ENCODE measurements at places on chromosomes 7 and 10. TPM values are rescaled to one million over a fixed set of nuclear protein-coding genes. Genes with fewer than 3 reads are reported as not detected.

GRCh38 chr7:126716321-126716720, 536.4 kb downstream of the GRM8 start:
- H3K4me1 ChIP-seq = no peaks in the 10 kb centered on the region
- H3K4me3 ChIP-seq = no peak overlapping the region
- no peaks in the 10 kb centered on the region for H3K36me3 ChIP-seq
- DNase-seq = no peak
- H3K27me3 ChIP-seq = no peaks in the 10 kb centered on the region

DNA sequence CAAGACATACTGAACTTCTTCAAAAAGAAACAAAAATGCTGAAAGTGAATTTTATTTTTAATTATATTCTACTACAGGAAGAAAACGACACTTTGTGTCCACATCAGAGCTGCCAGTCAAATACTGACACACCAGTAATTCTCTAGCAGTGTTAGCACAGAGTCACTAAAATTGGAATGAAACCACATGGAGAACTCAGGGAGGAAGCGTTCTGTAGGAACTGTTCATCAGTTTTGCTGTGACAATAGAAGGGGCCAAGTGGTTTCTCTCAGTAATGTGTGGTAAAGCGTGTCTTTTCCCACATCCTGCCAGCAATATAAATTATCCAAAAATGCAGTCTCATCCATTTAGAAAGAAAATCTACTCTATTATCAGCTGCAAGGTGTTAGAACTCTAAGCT, 683.3 kb downstream of the GRM8 start:
- no peaks in the 10 kb centered on the region for H3K36me3 ChIP-seq
- no peak for DNase-seq
- H3K4me1 ChIP-seq = no peaks in the 10 kb centered on the region
- H3K4me3 ChIP-seq = no peak overlapping the region
- H3K27ac ChIP-seq = no peak overlapping the region
- no peaks in the 10 kb centered on the region for H3K27me3 ChIP-seq

DNA sequence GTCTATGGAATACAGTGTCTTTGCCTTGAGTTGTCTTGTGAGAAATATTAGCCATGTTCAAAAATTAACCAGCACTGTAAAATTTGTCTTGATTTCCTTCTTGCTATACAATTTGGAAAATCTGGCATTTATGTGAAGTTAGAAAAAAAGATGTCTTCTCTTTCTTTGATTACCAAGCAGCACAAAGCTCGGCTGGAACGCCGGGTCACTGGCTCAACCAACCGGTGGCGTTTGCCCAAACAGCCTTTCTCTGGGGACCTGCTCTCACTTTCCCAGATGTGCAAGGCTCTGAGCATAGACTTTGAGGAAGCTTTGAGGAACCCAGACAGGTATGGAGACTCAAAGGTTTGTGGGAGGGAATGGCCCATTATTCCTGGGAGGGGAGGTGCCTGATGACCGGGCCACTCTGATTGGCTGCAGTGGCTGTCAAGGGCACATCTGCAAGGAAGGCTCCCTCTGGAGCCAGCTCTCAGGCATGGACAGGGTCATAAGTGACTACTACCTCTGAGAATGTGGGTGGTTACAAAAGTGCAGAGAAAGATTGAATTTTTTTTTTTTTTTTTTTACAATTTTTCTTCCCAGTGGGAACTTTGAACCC, 5.6 kb downstream of the BTBD16 start:
- H3K27ac ChIP-seq = no peak overlapping the region
- H3K4me3 ChIP-seq = no peak overlapping the region
- DNase-seq = no peak
- H3K4me1 ChIP-seq = peaks cover 3% of the 10 kb centered on the region
- H3K36me3 ChIP-seq = no peaks in the 10 kb centered on the region
- no peaks in the 10 kb centered on the region for H3K27me3 ChIP-seq

DNA sequence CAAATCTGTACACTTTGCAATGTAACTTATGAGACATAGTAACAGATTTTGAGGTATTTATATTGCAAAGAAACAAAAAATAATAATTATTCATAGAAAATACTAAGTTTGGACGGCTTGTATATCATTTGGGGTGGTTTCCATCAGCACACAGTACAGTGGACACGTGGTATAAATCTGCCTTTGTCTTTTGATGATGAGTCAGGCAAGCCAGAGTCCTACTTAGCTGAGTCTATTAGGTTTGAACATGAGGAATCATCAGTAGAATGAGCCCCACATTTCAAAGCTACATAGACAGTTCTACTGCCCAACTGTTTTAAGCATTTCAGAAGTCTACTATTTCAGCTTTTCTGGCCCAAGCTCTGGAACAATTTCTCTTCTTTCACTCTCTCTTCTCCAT, 803.2 kb downstream of the PHTF2 start:
- H3K27ac ChIP-seq = no peak overlapping the region
- H3K27me3 ChIP-seq = no peaks in the 10 kb centered on the region

SFMBT2 gene
- polyA plus RNA-seq = 1.5 TPM
